ENCODE measurements at places on chromosomes 7 and 10. TPM values are rescaled to one million over a fixed set of nuclear protein-coding genes. Genes with fewer than 3 reads are reported as not detected.

LRRC17 gene
- not detected for total RNA-seq

CALHM3 gene
- total RNA-seq = not detected

ZNF282 gene
- 42.0 TPM for total RNA-seq

CD36 gene
- total RNA-seq = not detected

PPP1R9A gene
- not detected for total RNA-seq

- H3K36me3 ChIP-seq = peaks cover 65% of the 10 kb centered on the region
- no peak overlapping the region for H3K27ac ChIP-seq
- DNase-seq = no peak
- peaks cover 46% of the 10 kb centered on the region for H3K4me1 ChIP-seq
- no peak overlapping the region for H3K4me3 ChIP-seq
These were observed 62.4 kb downstream of the COA1 start for GRCh38 chr7:43666938-43667337.

DNA sequence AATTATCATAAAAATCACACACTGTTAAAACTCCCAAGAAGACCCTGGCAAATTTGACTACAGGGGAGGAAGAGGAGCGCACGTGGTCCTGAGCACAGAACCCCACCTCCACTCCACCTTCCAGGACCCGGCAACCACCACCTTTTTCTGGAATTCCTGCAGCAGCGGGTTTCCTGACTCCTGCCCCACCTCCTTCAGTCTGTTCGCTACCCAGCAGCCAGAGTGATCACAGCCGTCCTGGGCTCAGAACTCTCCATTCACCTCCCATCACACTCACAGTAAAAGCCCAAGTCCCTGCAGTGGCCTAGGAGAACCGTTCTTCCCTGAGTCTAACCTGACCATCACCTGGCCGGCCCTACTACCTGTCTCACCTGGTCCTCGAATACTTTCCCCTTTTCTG is 107.4 kb upstream of the FAM204A start:
- no peak overlapping the region for H3K4me3 ChIP-seq
- DNase-seq = no peak
- no peaks in the 10 kb centered on the region for H3K4me1 ChIP-seq
- H3K27ac ChIP-seq = no peak overlapping the region

- no peak overlapping the region for H3K4me3 ChIP-seq
- H3K27ac ChIP-seq = no peak overlapping the region
- no peaks in the 10 kb centered on the region for H3K4me1 ChIP-seq
- H3K36me3 ChIP-seq = no peaks in the 10 kb centered on the region
These were observed 44.3 kb downstream of the MACC1 start for GRCh38 chr7:20172736-20173334.

DNA sequence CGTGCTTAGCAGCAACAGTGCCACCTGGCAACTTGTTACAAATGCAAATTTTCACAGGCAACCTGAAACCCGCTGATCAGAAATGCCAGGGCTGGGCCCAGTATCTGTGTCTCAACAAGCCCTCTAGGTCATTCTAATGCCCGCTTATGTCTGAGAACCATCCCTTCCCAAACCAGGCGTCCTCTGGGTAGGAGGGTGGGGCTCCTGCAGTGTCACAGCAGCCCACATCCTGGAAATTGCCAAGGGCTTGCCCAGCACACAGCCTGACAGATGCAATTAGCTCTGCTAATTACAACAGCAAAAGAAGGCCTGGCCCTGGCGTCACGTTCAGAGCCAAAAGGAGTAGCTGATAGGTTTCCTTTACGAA is 15.9 kb downstream of the ITPRIP start:
- peak; percentile 74 for DNase-seq
- peak overlapping the region; percentile 84 for H3K27ac ChIP-seq
- H3K27me3 ChIP-seq = no peaks in the 10 kb centered on the region
- H3K36me3 ChIP-seq = peaks cover 7% of the 10 kb centered on the region

- DNase-seq = peak; percentile 33
- peaks cover 32% of the 10 kb centered on the region for H3K27me3 ChIP-seq
- H3K4me3 ChIP-seq = no peak overlapping the region
- peaks cover 32% of the 10 kb centered on the region for H3K4me1 ChIP-seq
- H3K36me3 ChIP-seq = no peaks in the 10 kb centered on the region
These were observed 19.8 kb downstream of the JCAD start for GRCh38 chr10:30039567-30039966.

DNA sequence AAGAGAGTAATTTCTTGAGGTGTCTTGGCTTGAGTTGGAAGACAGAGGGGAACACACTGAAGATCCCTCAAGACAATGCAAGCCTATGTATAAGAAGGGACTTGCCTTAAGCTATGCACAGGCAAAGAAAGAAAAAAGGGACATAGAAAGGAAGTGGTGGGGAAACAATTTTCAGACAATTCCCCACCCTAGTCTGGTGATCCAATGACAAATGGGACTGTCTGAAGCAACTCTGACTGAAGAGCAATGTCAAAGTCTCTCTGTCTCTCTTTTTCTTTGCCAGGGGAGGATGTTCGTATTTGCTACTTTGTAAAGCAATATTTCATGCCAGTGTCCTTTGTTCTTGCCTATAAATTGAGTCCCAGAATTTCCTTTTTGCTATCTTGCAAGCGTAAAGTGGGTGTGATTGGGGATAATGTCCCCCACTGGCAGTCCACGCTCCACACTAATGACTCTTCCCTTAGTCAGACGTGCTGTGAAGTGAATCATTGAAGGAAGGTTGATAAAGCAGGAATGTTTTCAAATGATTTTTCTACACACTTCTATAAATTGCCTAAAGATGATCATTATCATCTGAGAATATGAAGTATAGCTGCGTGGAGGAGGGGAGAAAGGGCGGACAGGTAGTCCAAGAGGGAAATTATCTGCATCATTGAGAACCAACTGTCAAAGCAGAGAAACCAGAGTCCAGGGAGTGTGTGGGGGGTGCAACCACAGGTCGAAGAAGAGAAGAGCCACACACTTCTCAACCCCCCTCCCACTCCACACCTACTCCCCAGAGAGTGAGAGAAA is 243.8 kb upstream of the ETV1 start:
- H3K4me1 ChIP-seq = no peaks in the 10 kb centered on the region
- no peaks in the 10 kb centered on the region for H3K36me3 ChIP-seq
- H3K27ac ChIP-seq = no peak overlapping the region
- no peak overlapping the region for H3K4me3 ChIP-seq

DNA sequence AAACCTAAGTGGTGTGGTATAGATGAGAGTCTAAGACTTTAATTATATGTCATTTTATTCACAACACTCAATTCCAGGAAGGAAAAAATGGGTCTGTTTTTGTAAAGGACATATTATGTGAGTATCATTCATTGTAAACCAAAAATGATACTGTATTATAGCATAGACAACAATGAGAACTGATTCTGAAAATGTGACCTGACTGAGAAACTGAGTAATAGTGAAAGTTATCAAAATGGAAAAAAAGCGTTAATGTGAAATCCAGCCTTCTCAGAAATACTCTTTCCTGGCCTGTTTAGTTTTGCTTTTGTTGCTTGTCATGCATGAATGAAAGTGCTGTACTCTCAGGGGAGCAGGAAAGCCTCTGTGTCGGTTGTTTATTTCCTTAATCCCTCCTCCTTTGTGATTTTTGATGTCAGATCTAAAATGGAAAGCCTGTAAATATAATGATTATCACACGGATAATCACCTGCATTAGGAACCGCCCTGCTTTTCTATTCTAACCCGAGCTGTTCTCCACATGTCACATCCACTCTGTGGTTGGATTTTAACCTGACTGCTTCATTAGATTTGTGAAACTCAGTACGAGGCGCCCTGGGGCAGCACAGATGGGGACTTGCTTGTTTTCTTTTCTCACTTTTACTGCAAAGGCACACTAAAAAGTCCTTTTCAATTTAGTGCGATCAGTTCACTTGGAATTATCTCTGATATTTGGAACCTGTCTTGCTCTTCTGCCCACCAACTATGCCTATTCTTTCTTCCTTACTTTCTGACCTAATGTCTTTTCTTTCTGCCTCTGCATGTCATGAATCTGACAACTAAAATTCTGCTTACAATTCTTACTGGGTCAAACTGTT is 240.9 kb upstream of the KAT6B start:
- peak overlapping the region; percentile 76 for H3K4me3 ChIP-seq
- H3K4me1 ChIP-seq = peaks cover 53% of the 10 kb centered on the region
- peaks cover 16% of the 10 kb centered on the region for H3K36me3 ChIP-seq
- peak; percentile 71 for DNase-seq
- H3K27me3 ChIP-seq = no peaks in the 10 kb centered on the region
- H3K27ac ChIP-seq = peak overlapping the region; percentile 94

- H3K27me3 ChIP-seq = peaks cover 4% of the 10 kb centered on the region
- DNase-seq = no peak
- no peak overlapping the region for H3K27ac ChIP-seq
- no peaks in the 10 kb centered on the region for H3K36me3 ChIP-seq
- no peaks in the 10 kb centered on the region for H3K4me1 ChIP-seq
- H3K4me3 ChIP-seq = no peak overlapping the region
These were observed 6.2 kb downstream of the CALML3 start for GRCh38 chr10:5530846-5531557.

GRCh38 chr7:128794020-128794419 is 2.3 kb downstream of the CCDC136 start:
- peak; percentile 55 for DNase-seq
- H3K4me3 ChIP-seq = no peak overlapping the region
- peaks cover 7% of the 10 kb centered on the region for H3K4me1 ChIP-seq
- H3K27ac ChIP-seq = peak overlapping the region; percentile 16

Measured in activated CD8-positive, alpha-beta memory T cell treated with anti-CD3 and anti-CD28 coated beads, Interleukin-2, amount 10 ng/mL, durations not matched to agents 7 days and 5 days (primary cell).